ENCODE measurements at places on chromosomes 13 and 19. TPM values are rescaled to one million over a fixed set of nuclear protein-coding genes. Genes with fewer than 3 reads are reported as not detected.

Gene DOCK6
- polyA plus RNA-seq: 7.6 TPM

- no peak for DNase-seq
Observed at GRCh38 chr13:113117911-113118260, 4.7 kb upstream of the F10 start.

DNA sequence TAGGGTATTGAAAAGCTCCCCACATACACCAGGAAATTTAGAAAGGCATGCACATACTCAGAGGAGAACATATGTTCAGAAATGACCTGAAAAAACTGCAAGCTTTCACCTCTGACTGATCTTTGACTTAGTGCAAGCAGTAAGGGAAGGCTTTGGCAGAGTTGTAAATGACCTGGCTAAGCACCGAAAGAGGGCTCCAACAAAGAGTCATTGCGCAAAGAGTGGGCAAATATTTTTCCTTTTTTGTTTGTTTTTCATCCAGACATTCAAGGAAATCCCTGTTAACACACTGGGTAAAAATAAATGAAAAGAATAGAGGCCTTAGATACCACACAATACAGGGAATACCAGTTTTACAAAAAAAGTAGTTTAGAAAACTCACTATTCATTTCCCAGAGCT lies 5.2 kb upstream of the ZNF233 start:
- no peak for DNase-seq

Gene FCHO1
- 13.6 TPM for polyA plus RNA-seq

DNA sequence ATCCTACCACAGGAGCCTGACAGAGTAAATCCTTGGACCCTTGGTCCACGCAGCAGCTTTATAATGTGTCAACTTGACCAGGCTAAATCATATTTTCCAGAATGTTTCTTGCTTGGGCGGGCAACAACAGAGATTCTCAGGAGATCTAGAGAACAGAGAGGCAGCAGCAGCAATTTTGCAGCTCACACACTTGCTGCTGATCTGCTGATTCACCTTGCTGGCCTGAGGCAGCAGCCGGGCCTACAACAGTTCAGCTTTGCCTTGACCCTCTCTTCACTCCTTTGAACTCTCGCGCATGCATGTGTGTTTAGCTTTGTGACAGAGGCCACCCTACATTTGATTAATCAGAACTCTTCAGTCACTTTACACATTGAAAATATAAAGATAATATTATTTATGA lies 159.3 kb downstream of the UGGT2 start:
- DNase-seq: no peak

- no peak for DNase-seq
Observed at GRCh38 chr19:28843761-28844492, 369.0 kb downstream of the UQCRFS1 start.

DNA sequence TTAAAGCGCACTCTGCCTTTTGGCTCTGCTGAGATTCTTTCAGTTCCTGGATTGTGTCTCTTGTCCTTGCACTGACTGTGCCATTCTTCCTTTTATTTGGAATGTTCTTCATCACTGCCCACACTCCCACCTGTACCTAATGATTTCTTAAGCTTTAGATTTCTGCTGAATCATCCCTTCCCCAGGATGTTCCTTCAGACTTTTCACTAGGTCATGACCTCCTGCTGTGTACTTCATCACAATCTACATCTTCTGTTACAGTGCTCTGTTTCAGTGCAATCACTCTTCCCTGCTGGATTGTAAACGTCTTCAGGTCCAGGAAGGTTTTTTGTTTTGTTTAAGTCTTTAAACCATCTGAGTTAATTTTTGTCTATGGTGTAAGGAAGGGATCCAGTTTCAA lies 281.0 kb downstream of the ATP8A2 start:
- DNase-seq: no peak

Gene KCNRG
- polyA plus RNA-seq: 0.29 TPM

Gene PODNL1
- 1.8 TPM for polyA plus RNA-seq

- peak; percentile 0 for DNase-seq
Observed at GRCh38 chr13:75902166-75903104, 266.3 kb downstream of the LMO7 start.

DNA sequence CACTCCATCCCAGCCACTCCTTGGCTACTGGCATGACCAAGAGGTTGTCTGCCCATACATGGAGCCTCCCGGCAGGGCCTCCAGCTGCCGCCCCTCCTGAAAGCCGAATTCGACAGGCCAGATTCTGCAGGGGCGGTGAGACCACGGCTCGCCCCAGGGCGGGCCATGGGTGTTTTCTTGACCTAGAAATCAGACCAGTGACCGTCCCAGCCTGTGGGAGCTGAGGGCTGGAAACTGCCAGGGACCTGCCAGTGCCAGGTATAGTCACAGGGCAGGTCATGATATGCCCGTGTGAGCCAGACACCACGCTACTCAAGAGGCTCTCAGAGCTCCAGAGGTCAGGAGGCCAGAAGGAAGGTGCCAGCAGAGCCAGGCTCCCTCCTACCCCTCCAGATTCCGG lies 16.8 kb downstream of the DAPK3 start:
- no peak for DNase-seq

GRCh38 chr19:2302319-2303210 lies 5.4 kb downstream of the LINGO3 start:
- no peak for DNase-seq

DNA sequence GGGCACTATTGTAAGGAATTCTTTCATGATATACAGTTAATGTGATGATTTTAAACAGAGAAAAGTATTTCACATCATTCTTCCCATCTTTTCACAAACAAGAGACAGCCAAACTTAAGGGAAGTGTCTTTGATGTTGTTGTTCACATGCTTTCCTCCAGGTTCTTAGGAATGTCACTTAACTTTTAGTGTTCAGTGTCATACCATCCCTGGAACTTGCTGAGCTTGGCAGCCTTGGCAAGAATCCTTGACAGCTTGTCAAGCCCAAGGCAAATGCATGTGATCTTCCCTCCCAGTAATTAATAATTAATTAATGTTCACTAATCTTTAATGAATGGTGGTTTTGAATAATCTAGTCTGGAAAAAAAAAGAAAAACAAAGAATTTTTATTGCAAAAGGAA lies 727.9 kb upstream of the PRR20A start:
- DNase-seq: no peak

GRCh38 chr19:13396250-13397080 lies 109.8 kb downstream of the CACNA1A start:
- peak; percentile 49 for DNase-seq

DNA sequence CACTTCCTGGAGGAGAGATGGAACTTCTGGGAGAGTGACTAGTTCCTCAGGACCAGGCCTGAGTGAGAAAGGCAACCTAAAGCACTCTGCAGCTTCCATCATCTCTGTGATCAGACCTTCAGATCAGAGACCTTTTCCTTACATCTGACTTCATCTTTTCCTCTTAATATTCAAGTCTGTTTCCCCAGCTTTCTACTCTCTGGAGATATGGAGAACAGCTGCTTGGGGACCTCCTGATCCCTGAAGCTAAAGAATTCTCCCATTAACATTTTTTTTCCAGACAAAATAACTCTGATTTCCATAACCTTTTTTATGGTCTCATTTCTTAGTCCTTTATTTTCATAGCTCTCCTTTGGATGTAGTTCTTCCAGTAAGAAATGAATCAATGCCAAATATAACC lies 133.4 kb upstream of the FNDC3A start:
- no peak for DNase-seq

Gene APOC4
- not detected for polyA plus RNA-seq

GRCh38 chr13:45768656-45769479 lies 66.7 kb downstream of the CBY2 start:
- no peak for DNase-seq

Gene PRR20A
- not detected for polyA plus RNA-seq

Gene LILRA1
- not detected for polyA plus RNA-seq

DNA sequence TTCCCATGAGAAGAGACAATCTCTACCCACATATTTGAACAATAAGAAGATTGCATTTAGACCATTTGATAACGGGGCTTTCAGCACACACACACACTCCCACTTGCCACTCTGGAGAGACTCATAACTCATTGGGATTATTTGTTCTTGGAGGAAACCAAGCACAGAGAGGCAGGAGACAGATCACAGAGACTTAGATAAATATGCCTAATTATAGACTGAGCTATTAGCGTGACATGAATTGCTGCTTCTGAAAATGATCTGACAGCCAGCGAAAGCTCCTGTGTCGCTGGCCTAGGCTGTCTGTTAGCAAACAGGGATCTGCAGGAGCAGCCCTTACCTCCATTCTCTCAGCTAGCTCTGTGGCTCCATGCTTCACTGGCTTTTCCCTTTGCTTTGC lies 111.4 kb downstream of the CCNA1 start:
- no peak for DNase-seq

- no peak for DNase-seq
Observed at GRCh38 chr19:49491030-49491803, 3.8 kb downstream of the RPL13A start.

GRCh38 chr13:49443357-49443703 lies 534 bp downstream of the CAB39L start:
- no peak for DNase-seq

Gene PSPN
- polyA plus RNA-seq: 0.71 TPM

Gene SMAD9
- 0.05 TPM for polyA plus RNA-seq

DNA sequence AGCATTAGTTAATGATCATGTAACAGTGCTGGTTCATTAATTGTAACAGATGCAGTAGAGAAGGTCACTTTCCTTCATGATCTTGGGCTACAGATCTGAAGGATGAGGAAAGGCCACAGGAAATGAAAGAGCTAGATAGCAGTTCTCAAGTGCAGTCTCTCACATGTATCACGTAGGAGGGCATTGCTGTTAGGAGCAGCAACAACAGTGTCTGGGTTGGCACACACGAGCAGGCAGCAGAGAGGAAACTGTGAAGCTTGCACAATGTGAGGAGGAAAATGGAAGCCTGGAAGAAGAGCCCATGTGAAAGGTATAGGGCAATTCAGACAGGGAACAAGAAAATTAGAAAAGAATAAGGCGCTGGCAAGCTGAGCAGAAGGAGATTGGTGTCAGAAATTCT lies 1741.5 kb downstream of the PCDH9 start:
- no peak for DNase-seq

GRCh38 chr13:58235454-58235853 lies 603.9 kb downstream of the PCDH17 start:
- no peak for DNase-seq

DNA sequence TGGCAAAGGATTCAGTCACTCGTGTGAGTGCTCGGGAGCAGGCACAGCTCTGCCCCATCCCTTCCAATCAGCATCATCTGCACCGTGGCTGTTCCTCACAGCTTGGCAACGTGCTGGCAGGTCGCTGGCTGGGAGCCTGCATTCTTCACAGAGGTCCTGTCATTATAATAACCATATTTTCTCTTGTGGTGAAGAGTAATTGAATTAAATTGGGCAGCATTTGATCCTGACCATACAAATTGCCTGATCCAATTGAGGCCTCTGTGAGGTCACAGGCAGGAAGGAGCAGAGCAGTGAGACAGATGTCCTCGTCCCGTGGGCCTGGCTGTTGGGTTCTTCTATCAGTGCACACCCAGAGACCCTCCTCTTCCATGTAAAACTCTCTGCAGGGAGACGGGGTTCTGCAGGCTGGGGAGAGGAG lies 407.8 kb downstream of the COG6 start:
- no peak for DNase-seq

GRCh38 chr19:13036366-13036976 lies 41.2 kb downstream of the NFIX start:
- DNase-seq: no peak

Gene RNF225
- polyA plus RNA-seq: not detected

- peak; percentile 79 for DNase-seq
Observed at GRCh38 chr19:28710278-28710677, 502.7 kb downstream of the UQCRFS1 start.

GRCh38 chr13:101655435-101655834 lies 203.0 kb downstream of the ITGBL1 start:
- DNase-seq: no peak

Gene CGB3
- not detected for polyA plus RNA-seq

Gene LRRC63
- polyA plus RNA-seq: 0.06 TPM

Gene APOC1
- polyA plus RNA-seq: 196 TPM

DNA sequence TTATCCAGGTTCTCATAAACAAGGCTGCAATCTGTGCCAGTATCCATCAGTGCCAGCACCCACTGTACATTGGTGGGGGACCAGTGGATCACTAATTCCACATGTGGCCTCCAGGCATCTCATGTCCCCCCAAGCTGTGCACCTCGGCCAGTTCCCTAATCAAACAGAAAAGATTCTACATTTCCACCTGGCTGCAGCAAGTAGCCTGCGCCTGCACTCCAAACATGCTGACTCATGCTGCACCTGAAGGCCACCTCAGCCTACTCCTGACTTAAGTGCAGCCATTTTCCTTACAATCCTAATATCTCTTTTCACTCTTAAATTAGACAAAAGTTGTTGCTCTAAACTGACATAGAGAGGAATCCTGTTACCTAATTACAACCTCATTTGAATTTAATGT lies 729.4 kb upstream of the MIR17HG start:
- DNase-seq: no peak

Gene LRRC8E
- 4.4 TPM for polyA plus RNA-seq

DNA sequence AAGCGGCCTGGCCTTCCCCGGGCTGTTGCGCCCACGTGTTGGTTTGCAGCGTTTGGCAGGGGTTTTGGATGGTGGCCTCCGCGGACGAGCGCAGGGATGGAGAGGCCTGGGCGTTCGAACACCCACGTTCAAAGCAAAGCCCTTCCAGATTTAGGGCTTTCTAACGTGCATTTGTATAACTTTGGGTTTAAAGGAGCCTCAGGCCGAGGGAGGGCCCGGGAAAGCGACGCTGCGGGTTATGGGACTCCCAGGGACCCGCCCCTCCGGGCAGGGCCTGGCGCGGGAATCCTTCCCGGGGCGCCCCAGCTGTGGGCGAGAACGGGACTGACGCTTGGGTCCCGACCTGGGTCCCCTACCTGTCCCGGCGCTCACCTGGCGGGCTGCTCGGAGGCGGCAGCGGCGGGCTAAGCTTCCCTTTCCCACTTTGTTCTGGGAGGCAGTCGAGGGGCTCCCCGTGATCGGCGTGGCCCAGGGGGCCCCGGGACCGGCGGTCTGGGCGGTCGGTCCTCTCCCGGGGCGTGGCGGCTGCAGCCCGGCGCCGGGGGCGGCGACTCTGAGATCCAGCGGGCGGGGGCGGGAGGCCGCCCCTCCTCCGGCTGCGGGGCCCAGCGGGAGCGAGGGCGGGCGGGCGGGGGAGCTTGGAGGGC lies at the start of gene FBXO17:
TSS of gene FBXO17 (minus strand) at position 529 of the 647 bp plus-strand sequence. CDS start 25,423 bp downstream, outside the sequence.
- peak; percentile 84 for DNase-seq

DNA sequence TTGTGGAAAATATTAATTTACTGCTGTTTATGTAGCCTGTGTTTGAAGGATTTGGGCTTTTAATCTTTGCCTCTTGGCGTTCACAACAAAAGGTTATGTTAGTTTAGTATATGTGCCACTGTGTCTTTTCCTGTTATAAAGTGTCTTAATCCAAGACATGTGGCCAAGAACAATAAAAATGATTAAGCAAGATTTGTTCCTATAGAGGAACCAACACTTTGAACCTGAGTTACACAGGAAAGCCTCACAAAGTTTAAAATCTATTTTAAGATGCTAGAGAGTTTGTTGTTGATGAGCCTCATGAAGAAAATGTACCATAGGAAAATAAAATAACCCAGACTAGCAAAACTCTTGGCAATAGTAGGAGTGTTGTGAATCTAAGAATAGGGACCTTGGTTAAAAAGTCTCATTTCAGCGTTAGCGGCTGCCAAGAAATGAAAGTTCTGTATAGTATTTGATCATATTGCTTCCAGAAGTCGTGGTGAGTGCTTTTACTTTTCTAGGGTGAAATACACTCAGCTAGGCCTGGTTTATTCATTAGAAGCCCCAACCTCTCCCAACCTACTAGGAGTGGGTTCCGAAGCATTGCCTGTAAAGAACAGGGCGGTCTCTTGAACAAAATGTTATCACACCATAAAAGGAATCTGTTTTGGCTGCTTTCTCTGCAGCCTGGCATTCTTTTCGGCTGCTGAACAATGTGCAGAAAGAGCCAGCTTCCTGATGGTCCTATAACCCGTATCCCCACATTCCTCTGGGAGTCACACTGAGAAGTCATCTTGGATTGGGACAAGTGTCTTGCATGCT lies 102.6 kb downstream of the LRCH1 start:
- DNase-seq: no peak

Gene ACP7
- polyA plus RNA-seq: 0.28 TPM

Measured in A549 (cell line).